ENCODE measurements at places on chromosomes 7 and 10.
A peak's percentile ranks its signal among the peaks of the same experiment; 100 is the strongest.

GRCh38 chr7:70439651-70440050 lies 692.3 kb upstream of the GALNT17 start:
- no peak for DNase-seq

GRCh38 chr10:17394854-17395253 lies 59.5 kb downstream of the ST8SIA6 start:
- no peak for DNase-seq

DNA sequence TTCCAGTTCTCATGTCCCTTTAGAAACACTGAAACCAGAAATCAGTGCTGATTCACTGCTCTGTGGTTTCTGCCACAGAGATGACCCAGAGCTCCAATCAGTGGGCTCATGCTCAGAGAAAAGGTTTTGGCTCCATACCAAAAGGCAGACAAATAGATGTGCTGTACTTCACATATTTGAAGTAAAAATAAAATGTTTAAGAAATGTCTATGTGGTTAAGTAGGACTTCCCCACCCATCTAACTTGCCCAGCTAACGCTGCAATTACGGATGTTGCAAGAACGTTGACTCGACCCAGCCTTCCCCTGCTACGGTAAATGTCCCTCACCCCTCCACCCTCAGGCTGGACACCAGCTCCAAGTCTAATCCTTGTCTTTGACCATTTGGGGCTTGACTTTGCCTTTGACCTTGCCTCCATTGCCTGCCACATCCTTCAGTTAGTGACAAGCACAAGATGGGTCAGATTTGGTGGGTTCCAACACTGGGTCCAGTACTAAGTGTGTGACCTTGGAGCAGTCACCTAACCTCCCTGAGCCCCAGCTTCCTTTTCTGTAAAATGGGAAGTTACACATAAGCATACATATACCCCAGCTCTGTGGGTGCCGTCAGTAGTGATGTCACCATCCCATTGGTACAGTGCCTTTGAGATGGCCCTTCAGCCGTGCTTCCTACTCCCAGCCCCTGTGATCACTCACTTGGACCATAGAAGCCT lies 95.8 kb downstream of the CHST15 start:
- peak; percentile 37 for DNase-seq

DNA sequence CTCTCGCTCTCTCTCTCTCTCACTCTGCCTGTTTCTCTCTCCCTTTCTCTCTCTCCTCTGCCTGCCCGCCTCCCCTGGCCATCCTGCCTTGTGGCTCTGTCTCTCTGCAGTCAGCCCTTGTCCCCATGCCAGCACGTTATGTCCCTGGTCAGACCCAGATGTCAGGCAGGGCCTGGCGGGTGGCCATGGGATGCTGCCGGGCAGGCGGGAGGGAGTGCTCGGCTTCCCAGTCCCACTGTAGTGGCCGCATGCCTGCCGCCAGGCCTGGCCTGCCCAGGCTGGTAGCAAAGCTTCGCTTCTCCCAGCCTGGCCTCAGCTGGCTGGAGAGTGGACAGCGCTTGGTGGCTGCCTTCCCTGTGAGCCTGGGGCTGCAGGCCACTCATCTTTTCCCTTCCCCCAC lies 121.5 kb upstream of the ZNF716 start:
- no peak for DNase-seq

DNA sequence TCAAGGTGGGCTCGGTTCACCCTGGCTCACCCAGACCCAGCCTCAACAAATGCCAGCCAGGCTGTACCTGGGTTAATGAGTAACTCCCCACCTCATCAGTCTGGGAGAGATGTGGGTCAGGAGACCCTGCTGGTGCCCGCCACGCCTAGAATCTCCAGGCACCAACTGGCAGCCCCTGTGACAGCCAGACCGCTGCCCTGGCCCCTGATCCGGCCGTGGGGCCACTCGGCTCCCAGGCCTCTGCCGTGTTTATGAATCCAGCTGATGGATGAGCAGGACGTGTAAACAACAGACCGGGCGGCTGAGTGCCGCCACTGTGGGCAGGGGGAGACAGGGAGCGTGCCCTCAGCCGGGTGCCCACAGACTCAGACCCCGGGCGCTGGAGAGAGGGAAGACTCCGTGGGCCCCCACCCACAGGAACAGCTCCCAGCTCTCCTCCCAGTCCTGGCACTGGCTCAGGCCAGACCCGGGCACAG lies 34.0 kb upstream of the PDGFA start:
- no peak for DNase-seq

GRCh38 chr7:45892407-45893035 lies 4.2 kb downstream of the IGFBP1 start:
- no peak for DNase-seq

- no peak for DNase-seq
Measured at GRCh38 chr7:156238366-156239133, 402.0 kb upstream of the RNF32 start.

DNA sequence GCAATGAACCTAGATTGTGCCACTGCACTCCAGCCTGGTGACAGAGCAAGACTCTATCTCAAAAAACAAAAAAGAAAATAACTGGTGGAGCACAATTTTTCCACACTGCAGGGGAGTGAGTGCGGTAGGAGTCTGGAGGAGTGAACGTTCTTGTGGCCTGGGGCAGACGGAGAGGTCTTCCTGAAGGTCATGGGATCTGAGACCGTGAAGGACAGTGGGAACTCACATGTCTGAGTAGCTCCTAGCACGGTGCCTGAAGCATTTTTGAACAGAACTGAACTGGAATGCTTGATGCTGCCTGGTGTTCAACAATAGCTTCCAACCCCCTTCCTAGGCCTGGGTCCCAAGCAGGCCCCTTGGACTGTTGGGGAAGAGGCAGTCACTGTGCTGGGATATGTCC lies 84.3 kb upstream of the PODXL start:
- DNase-seq: no peak

DNA sequence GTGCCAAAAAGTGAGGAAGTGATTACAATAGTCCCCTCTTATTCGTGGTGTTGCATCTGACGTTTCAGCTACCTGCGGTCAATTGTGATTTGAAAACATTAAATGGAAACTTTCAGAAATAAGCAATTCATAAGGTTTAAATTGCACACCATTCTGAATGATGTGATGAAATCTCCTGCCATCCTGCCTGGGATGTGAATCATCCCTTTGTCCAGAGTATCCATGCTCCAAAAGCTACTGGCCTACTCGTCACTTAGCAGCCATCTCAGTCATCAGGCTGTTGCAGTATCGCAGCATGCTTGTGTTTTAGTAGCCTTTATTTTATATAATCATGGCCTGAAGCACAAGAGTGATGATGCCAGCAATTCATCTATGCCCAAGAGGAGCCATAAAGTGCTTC lies 97.7 kb upstream of the CDCA7L start:
- no peak for DNase-seq

GRCh38 chr10:120262857-120263547 lies 194.0 kb upstream of the PLPP4 start:
- no peak for DNase-seq

DNA sequence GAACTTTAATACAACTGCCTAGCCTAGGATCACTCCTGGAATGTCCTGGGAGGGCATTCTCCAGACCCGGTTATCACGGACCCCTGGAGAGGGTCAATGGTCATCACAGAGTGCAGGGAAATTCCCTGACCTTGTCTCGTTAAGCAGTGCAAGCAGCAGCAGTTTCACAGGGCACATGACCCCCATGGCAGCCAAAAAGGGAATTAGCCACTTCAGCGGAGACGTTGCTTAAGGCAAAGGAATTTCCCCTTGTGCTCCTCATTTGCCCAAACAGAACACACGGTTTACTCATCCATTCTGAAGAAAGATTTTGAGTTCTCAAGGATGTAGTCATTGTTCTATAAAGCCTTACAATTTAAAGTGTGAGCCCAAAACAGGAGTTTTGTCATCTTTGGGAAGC lies 260.3 kb downstream of the SNX13 start:
- DNase-seq: no peak

DNA sequence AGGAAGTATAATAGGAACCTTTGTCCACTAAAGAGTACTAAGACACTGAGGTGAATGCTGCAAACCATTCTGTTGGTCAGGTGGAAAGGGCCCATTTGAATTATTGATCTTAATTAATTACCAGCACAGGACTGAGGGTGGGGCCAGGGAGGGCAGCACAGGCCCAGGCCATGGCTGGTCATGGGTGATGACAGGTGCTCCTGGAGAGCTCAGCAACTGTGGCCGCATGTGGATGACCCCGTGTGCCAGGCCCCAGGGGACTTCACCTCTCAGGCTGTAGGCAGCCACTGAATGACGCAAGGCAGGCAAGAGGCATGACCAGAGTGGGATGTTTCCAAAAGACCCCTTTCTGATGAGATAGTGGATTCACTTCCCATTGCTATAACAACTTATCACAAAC lies 54.2 kb downstream of the HECW1 start:
- DNase-seq: no peak

DNA sequence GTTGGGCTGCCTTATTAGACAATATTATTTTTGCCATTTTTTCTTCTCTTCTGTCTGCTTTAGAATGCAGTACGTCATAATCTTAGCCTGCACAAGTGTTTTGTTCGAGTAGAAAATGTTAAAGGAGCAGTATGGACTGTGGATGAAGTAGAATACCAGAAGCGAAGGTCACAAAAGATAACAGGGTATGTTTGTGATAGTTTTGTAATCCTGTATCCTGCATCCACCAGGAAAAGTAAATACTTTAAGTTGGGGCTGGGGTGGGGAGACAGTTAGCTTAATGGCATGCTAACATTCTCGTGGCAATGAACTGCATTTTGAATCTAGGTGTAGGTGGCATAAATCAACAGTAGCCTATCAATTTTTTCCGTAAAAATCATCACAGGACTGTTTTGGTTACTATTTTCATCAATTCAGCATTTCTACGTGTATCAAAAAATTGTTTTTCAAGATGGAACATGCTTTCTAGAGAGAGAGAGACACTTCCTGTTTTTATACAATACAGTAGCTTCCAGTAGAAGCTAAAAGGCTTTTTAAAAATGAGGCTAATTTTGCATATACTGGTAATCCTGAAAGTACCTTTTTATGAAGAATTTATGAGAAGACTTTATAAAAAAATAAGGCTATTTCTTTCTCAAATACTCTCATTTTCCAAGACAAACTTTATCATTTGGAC lies 247.5 kb downstream of the FOXP2 start:
- DNase-seq: no peak

GRCh38 chr7:38169847-38170246 lies 8.2 kb upstream of the STARD3NL start:
- no peak for DNase-seq

- no peak for DNase-seq
Measured at GRCh38 chr10:12945690-12946359, 55.7 kb downstream of the CCDC3 start.

DNA sequence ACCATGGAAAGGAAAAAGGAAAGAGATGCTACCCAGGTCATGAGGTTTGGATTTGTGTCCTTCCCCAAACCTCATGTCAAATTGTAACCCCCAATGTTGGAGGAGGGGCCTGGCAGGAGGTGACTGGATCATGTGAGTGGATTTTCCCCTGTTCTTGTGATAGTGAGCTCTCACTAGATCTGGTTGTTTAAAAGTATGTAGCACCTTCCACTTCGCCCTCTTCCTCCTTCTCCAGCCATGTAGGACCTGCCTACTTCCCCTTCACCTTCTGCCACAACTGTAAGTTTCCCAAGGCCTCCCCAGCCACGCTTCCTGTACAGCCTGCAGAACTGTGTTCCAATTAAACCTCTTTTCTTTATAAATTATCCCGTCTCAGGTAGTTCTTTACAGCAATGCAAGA lies 113.9 kb downstream of the FAM107B start:
- no peak for DNase-seq

GRCh38 chr10:31751051-31751737 lies 177.4 kb downstream of the ARHGAP12 start:
- peak; percentile 33 for DNase-seq

- no peak for DNase-seq
Measured at GRCh38 chr7:106866298-106867281, 1.5 kb downstream of the PIK3CG start.

DNA sequence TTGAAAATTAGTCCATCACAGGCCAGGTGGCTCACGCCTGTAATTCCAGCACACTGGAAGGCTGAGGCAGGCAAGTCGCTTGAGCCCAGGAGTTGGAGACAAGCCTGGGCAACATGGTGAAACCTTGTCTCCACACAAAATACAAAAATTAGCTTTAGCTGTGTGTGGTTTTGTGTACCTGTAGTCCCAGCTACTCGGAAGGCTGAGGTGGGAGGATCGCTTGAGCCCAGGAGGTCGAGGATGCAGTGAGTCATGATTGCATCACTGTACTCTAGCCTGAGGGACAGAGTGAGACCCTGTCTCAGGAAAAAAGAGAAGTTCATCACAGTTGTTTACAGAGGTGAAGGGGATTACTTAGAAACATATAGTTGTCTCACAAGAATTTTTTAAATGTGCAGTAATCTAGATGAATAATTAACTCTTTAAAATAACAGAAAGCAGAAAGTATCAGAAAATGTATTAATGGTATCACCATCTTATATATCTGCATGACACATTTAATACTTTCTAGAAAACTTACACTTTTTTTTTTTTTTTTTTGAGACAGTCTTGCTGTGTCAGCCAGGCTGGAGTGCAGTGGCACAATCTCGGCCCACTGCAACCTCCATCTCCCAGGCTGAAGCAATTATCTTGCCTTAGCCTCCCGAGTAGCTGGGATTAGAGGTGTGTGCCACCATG lies 8.9 kb downstream of the LCOR start:
- DNase-seq: no peak

GRCh38 chr7:21450076-21450475 lies 22.2 kb downstream of the SP4 start:
- DNase-seq: no peak

GRCh38 chr10:113399065-113399464 lies 153.8 kb upstream of the HABP2 start:
- no peak for DNase-seq

DNA sequence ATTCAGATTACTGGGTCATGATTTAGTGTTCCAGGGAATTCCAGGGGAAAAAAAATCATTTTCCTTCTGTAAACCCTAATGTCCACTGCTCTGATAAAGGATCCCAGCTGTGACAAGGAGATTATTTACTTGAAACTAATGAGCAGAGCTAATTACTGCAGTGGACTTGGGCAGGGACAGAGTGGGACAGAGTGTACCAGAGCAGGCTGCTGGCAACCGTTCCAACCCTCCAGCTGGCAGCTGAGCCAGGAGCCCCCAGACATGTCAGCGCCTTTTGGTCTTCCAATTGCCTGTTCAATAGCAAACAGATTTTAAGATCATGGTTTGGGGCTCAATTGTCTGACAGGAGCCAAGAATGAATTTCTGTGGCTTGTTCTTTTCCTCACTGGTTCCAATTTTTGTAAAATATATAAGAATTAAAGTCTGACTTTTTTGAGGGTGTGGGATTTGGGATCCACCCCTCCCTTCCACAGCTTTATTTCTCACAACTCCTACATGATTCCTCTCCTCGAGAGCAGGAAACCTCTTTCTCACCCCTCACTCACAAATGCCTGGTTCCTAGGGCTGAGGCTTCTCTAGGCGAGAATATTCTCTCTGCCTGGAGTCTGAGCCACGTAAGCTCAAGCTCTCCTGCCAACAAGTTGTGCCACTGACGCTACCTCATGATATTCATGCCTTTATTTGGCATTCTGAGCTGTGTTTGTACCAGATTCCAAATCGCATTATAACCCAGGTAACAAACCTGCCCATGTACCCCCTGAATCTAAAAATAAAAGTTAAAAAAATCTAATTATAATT lies 20.6 kb upstream of the FAM180A start:
- DNase-seq: no peak

- DNase-seq: no peak
Measured at GRCh38 chr7:147510923-147511322, 1079.6 kb upstream of the C7orf33 start.
